ENCODE measurements at places on chromosomes 16 and 17.

- no peak for DNase-seq
Observed at GRCh38 chr17:56896217-56896967, 17.5 kb downstream of the TRIM25 start.

GRCh38 chr17:34851961-34852540 is 109.2 kb downstream of the CCT6B start:
- no peak for DNase-seq

DNA sequence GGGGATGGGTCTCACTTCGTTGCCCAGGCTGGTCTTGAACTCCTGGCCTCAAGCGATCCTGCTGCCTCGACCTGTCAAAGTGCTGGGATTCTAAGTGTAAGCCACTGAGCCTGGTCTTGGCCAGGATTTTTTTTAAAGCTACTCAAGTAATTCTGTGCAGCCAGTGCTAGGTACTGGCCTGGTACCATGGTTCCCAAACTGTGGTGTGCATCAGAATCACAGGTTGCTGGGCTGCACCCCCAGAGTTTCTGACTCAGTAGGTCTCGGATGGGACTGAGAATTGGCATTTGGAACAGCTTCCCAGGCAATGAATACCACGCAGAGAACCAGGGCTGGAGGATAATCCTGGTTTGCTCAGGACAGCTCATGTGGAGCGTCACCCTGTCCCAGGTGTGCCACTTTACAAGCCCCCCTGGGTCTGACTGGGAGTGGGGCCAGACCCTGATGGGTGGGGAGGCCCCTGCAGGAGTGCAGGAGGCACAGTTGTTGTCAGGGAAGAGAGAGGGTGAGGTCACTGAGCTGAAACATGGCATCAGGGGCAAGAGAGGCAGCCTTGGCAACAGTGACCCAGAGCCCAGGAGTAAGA is 10.7 kb upstream of the MRPS23 start:
- no peak for DNase-seq

DNA sequence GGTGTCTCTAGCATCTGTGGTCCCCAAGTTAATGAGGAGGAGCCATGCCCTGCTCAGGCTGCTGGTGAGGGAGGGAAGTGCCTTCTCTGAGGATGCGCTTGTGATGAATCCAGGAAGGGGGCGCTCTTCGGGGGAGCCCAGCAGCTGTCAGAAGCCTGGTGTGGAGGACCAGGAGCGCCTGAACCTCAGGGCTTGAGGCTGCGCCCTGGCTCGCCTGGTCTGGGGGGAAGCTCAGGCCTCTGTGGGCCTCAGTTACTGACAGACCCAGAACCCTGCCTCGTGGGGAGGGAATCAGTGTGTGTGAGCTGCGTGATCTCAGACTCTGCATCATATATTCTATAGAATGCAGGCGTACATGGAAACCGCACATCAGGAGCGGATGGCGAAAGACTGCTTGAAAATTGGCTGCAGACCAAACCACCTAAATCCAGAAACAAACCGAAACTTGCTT is 126.1 kb downstream of the SEC14L1 start:
- no peak for DNase-seq

GRCh38 chr17:57369509-57369945 is 113.2 kb downstream of the MSI2 start:
- DNase-seq = no peak
